ENCODE measurements at places on chromosomes 2 and 18.

GRCh38 chr2:13114391-13114790, 397.7 kb downstream of the TRIB2 start:
- no peak for DNase-seq

GRCh38 chr2:106113361-106113966, 80.6 kb downstream of the UXS1 start:
- DNase-seq: no peak

DNA sequence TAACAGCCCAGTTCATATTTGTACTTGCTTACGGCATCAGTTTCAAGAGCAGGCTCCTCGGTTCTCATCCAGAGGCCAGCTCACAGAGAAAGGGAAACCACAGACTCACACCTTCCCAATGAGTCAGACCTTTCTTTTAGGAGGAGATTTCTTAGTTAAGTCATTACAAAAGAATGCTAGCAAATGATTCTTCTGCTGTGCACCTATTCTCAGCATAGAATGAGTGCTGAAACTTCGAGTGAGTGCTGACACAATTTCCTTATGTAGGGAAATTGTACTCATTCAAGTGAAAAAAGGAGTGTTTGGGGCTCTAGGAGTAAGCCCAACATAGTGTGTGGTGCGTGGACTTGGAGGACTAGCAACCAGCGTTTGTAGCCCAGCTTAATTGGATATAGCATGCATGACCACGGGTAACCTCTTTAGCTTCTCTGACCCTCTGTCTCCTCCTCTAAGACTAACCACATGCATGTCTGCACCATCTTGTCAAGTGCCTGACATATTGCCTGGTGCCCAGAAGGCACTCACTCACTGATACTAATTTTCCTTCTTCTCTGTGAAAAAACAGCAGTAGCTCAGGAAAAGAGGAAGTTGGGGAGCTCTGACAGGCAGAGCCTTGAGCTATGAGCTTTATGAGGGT, 87.0 kb downstream of the ALPK2 start:
- DNase-seq: peak; percentile 39

GRCh38 chr18:79936641-79937040, 14.8 kb downstream of the SLC66A2 start:
- no peak for DNase-seq

DNA sequence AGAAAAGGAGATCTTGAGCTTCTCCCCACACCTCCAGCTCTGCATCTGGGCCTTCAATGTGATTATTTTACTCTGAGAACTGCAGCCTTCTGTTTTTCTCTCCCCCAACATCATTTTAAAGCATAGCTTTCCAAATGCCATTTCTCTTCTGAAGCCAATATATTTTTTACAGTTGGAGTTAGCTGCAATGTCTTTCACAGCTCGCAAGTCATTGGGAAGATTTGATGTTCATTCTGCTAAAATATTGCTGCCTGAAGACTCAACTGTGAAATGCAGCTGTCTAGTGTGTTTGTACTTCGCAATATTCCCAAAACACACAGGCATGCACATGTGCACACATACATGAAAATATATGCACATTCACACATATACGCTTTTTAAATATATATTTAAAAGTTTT, 295.3 kb downstream of the LRRTM1 start:
- no peak for DNase-seq

DNA sequence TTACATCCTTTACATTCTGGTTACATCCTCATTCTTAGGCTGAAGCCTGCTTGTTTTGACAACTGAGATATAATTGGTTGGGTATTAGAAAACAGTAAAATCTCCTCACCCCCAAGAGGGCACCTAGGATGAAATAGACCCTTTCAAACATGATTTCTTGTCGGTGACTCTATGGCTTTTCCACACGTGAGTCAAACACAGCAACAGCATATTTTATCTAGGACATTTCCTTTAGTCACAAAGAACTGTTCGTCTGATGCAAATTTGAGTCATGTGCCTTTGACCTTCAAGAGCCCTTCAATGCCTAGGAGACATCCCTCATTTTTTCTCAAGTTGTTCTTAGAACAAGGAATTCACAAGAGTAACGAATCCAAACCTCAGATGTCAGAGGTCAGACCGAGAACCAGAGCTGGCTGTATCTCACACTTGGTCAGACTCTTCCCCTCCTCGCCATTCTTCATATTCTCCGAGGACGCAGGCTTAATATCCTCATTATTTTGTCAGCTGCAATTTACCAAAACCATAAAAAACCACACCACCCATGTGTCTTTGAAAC, 60.5 kb upstream of the ALKAL2 start:
- DNase-seq: no peak

- no peak for DNase-seq
These were observed 429.1 kb upstream of the PKDCC start for GRCh38 chr2:41618754-41619153.

- no peak for DNase-seq
These were observed 173.2 kb downstream of the MYCN start for GRCh38 chr2:16113568-16113967.

GRCh38 chr18:63322908-63323634, 3.5 kb upstream of the BCL2 start:
- peak; percentile 67 for DNase-seq

- DNase-seq: peak; percentile 44
These were observed 48.4 kb downstream of the LRRTM1 start for GRCh38 chr2:80255918-80256781.

DNA sequence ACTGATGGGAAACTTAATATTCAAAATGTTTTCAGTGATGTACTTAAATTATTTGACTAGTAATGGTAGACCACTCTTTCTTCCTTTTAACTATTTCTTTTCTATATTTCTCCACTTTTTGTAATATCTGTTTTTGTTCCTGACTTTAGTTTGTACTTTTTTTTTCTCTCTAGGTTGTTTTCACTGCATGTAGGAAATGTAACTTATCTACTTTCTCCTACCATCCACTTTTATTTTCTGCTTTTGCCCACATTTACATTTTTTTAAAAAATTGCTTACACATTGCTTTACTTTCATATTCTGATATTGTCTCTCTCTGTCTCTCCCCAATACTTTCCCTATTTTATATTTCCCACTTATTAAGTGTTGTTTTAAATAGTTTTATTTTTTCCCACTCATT, 47.0 kb downstream of the ZNF407 start:
- no peak for DNase-seq

DNA sequence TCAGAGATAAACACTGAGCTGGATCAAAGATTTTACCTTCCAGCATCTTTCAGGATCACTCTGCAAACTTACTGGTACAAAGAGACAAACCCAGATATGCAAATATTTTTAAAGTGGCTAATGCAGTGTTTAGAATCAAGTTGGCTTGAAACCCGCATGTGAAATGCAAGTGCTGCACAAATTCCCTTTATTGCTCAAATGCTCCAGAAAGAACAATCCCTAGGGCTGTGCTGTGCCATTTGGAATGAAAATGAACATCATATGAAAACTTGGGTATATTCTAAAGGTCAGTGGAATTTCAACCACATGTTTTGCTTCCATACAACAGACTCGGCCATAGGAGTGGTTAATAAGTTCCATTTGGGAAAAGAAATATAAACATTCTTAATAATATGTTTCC, 139.1 kb downstream of the VWC2L start:
- DNase-seq: no peak

- peak; percentile 57 for DNase-seq
These were observed 269.2 kb downstream of the NYAP2 start for GRCh38 chr2:225668606-225669266.

DNA sequence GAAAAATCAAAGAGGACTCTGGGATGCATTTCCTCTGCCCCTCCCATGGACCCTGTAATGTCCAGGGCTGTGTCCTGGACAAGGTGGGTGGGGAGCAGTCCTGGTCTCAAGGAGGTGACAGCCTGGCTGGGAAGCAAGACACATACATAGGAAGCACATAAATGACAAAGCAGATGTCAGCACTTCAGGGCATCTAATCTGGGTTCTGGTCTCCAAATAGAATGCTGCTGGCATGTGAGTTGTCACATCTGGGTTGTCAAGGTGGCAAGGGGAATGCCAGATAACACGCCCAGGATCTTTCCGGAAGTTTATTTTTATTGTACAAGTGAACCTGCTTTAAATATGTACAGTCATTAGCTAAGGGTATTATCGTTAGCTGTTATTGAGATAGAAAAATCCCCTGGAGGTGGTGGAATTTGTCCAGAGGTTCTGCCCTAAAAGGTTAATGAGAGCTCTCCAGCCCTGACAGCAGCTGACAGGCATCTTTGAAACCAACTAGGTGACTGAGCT, 5.6 kb downstream of the IL1F10 start:
- no peak for DNase-seq

DNA sequence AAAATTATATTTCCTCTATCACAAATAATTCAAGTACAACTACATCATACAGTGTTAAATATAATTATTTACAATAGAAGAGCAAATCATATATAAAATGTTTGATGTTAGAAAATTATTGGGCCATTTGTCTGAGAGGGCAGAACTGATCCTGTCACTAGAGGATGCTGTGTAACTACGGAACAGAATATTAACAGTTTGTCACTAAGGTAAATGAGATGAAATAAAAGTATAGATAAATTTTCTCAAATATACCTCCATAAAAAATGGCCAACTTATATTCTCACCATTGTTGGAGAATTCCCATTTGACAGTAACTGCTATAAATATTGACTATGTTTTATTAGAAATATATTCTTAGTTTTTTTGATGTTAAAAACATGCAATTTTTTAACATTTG, 1067.4 kb upstream of the DDX18 start:
- no peak for DNase-seq

GRCh38 chr2:223724861-223725260, 112.5 kb downstream of the AP1S3 start:
- peak; percentile 30 for DNase-seq

DNA sequence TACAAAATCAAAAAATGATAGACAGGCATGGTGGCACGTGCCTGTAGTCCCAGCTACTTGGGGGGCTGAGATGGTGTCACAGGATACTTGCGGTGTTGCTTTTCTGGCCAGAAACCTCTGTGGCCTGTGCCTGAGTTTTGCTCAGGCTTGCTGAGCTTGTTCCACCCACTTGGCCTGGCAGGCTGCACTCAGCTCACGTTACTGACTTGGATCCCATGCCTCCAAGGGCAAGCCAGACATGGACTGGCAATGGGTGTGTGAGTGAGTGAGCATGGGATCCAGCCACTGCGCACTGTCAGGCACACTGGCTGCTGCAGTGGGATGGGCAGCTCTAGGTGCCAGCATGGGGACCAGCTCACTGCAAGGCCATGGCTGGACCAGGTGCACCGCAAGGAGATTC, 67.9 kb downstream of the NCAPH start:
- no peak for DNase-seq

DNA sequence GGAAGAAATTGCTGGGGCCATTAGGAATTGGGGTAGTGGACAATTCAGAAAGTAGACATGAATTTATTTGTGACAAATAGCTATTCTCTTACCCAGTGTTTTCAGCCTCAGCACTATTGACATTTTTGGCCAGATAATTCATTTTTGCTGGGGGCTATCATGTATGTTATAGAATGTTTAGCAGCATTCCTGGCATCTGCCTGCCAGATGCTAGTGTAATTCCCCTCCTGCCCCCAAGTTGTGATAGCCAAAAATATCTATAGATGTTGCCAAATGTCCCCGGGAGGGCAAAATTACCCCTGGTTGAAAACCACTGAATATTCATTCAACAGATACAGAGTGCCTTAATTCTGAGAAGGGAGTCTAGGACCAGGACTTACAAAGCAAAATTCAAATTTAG, 183.6 kb downstream of the BABAM2 start:
- no peak for DNase-seq

DNA sequence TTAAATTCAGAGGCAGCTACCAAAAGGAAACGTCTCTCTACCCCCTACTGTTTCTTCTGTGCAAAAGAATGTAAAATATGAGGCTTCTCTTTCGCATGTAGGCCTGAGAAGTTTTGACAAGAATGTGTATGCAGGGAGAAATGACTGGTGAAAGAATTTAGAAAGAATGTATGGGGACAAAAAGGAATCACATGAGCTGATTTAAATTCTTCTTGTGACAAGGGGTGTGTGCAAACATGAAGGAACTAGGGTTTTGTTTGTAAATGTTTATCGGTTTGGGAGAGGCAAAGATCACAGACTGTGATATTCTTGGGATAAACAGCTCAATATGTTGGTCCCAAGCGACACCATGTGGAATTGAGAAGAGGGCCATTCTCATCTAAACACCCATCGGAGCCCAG, 345.2 kb upstream of the VRK2 start:
- no peak for DNase-seq

GRCh38 chr2:8451273-8451672, 230.6 kb upstream of the ID2 start:
- DNase-seq: no peak

GRCh38 chr2:43699761-43700160, 23.5 kb upstream of the C1GALT1C1L start:
- no peak for DNase-seq

GRCh38 chr2:175844169-175844568, 157.9 kb downstream of the LNPK start:
- DNase-seq: no peak

DNA sequence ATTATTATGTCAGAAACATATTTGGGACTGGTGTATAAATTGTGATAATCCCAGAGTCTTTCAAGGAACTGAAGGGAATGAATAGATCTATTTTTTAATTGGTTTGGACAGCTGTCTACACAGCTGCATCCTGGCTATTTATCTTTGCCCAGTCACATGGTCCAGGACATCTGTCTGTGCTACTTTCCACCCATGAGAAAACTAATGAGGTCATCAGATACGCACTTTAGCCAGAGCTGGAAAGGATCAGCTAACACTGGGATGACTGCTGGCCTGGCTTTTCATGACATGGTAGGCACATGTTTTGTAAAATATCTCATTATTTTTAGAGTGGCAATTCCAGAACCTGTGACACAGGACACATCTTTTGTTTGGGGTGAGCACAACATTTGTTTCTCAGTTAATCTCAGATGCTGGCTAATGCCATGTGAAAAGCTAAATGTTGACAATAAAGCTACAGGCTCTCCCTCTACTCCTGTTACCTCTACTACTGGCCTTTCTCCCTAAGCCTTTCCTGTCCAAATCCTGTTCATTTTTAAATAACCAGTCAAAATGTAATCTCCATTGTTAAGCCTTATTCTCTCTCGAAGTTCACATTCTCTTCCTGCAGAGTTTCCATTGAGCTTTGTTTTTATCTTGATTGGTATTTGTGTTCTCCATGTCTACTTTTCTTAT, 500.7 kb downstream of the RIT2 start:
- peak; percentile 54 for DNase-seq

GRCh38 chr18:26298107-26298506, 71.9 kb downstream of the TAF4B start:
- DNase-seq: no peak

GRCh38 chr2:98419977-98420725, 24.5 kb upstream of the INPP4A start:
- DNase-seq: no peak

- no peak for DNase-seq
These were observed 49.9 kb downstream of the DHRS9 start for GRCh38 chr2:169119123-169119760.

DNA sequence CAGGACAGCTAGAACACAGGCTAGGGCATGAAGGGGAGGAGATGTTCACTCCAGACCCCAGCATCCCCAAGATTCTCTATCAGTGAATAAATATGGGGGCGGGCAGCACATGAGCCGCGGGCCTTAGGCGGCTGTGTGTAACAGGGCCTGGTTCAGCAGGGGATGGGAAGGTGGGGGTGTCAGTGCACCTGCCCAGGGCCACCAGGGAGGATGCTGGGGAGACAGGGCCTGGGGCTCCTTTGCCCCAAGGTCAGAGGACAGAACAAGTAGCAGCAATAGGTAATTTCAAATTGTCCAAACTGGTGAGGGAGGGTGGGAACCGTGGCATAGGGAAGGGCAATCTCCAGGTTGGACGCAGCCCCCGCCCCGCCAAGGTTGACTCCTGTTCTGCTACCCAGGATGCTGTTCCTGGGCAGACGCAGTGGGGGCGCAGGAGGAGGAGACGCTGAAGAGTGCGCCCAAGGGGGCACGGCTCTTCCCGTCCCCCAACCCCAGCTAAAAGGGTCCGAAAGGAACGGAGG, 16.2 kb downstream of the CYP26B1 start:
- no peak for DNase-seq

Measured in retina (tissue), 1 donor.